AG04450 (cell line): ENCODE measurements at places on chromosomes 1 and 21.
A peak's percentile ranks its signal among the peaks of the same experiment; 100 is the strongest.

GRCh38 chr1:214031267-214031650 is 43.5 kb downstream of the PROX1 start:
- DNase-seq, result no peak

GRCh38 chr1:220407191-220407590 is 120.7 kb upstream of the MARK1 start:
- no peak for DNase-seq

DNA sequence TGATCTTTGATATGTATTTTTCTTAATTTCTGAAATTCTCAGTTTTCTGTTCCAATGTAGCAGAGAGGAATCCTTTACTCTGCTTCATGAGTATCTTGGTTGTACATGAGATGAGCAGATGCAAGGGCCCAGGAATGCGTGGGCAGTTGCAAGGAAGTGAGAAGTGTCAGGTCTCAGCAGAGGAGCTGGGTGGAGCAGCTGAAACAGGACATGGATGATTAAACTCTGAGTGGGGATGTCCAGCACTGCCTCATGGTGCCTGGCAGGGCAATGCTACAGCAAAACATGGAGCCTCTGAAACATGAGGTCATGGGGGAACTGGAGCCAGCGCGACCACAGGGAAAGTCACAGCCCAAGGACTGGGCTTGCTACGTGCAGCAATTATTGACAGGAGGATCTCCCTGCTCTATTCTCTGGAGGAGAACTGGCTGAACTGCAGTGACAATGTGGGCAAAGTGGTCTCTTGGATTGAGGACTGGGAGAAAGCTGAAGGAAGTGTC is 48.4 kb downstream of the COLGALT2 start:
- DNase-seq, result peak; percentile 62

DNA sequence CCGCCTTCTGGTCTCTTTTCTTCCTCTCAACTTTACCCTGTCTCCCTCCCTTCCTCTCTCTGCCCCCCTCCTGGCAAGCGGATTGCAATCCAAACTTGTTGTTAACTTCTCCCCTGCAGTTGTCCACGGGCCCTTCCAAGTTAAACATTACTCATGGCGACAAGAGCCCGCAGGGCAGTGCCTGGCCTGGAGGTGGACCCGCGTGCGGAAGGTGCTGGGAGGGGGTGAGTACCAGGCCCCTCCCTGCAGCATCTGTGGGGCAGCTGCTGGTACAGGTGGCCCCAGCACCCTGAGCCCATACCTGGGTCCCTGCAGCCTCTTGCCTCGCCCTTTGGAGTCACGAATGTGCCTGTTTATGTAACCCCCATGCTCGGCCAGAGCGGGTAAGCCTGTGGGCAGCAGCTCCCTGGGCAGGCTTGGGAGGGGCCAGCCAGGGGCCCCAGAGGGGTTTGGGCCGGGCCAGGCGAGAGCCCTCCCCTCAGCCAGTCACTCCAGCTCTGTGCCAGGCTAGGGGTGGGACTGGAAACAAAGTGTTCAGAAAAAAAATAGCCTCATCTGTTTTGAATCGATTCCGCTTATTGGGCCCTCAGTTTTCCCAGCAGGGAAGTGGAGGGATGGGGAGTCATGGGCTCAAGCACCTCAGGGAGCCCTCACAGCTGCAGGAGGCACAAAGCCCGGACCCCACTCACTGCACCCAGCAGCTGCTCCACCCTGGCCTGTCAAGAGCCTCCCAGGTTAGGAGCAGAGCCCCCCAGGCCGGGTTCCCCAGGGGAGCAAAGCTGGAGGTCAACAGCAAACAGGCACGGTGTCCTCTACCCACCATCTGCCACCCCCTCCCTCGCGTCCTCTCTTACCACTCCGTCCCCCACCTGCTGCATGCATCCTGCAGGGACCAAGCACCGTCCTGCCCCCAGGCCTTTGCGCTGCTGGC is 14.0 kb upstream of the FAAP20 start:
- DNase-seq, result no peak

DNA sequence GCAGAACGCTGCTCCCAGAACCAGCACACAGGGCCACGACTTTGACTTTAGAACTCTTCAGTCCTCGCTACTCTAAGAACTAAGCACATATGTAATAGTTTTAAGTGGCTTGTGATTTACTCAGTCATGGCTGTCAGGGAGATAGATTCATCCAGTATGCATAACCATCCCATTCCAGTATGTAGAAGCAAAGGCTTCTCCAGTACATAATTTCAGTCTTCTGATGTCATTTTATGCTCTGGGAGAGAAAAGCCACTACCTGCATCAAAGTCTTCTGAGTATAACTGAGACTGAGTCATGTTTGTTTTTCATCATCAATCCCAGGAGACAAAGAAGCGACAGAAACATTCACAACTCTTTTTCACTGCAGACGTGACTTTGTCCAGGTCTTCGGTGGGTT is 885.7 kb downstream of the PLA2G4A start:
- DNase-seq, result no peak

DNA sequence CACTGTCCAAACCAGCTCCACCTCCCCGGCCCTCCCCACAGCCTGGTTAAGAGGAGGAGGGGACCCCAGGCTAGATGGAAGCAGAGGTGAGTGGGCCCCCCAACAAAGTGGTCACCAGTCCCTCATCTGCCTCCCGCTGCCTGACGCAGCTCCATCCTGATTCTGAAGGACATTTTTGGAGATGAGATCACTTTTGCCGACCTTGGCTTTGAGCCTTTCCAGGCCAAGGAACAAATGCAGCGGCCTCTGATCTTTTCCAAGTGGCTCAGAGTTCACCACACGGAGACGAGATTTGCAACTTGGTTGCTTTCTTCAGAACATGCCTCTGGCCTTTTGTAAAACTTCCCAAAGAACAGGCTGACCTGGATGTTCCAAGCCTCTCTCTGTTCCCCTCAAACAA is 223.1 kb downstream of the NPHP4 start:
- no peak for DNase-seq

GRCh38 chr1:65077369-65077768 is 70.6 kb upstream of the AK4 start:
- no peak for DNase-seq

DNA sequence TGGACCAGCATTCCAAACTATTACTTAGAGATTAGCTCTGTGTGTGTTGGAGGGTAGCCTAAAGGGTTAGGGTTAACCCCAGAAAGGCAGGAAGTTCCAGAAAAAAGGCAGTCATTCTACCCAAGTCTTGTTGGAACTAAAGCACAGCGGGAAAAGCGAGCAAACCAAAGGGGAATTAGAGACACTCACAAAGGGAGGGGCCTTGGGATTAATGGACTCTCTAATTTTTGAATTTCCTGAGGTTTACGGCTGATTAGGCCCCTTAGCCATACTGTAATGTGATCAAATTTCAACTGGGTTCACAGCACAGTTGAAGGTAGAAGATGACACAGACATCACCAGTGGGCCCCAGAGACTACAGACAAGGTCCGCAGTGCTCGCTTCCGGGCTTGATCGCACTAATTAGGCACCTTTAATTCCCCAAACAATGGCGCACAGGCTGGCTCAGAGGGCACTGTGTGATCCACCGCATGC is 28.3 kb downstream of the CAPZB start:
- DNase-seq, result no peak

DNA sequence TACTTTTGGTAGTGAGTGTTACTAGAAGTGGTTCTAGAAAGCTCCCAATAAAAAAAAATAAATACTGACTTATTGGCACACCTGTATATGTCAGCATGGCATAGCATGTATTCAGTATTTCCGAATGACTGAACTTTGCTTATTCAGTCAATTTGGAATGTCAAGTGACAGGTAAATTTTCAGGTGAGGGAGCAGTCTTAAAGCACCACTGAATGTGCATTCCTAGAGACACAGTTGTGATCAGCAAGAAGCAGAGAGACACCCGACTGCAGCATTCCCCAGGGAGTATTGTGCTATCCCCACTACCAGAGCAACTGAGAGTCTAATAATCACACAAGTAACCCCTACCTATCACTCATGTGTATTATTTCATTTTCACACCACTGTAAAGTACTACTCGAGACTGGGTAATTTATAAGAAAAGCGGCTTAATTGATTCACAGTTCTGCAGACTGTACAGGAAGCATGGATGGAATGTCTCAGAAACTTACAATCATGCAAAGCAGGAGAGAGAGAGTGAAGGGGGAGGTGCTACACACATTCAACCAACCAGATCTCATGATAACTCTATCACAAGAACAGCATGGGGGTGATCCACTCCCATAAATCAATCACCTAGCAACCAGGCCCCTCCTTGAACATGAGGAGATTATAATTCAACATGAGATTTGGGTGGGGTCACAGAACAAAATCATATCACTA is 201.5 kb downstream of the TBX15 start:
- no peak for DNase-seq

DNA sequence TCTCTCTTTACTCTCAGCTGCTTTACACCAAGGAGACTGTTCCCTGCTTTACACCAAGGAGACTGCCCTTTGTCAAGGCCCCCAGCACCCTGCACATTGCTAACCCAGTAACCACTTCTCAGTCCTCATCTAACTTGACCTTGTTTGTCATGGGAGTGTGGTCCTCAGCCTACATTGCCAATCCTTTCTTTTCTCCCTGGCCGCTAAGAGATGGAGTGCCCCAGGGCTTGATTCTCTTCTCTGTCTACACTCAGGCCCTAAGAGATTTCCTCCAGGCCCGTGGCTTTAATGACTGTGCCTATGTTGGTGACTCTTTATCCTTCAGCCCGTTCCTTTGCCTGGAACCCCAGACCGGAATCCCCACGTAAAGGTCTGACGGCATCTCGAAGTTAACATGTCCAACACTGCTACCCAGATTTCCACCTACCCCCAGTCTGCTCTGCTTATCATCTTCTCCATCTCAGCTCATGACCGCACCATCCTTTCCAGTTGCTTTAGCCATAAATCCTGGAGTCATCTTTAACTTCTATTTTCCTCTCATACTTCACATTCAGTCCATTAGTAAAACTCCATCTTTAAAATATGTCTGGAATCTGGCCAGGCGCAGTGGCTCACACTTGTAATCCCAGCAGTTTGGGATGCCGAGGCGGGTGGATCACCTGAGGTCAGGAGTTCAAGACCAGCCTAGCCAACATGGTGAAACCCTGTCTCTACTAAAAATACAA is 9.5 kb upstream of the SEMA4A start:
- no peak for DNase-seq

DNA sequence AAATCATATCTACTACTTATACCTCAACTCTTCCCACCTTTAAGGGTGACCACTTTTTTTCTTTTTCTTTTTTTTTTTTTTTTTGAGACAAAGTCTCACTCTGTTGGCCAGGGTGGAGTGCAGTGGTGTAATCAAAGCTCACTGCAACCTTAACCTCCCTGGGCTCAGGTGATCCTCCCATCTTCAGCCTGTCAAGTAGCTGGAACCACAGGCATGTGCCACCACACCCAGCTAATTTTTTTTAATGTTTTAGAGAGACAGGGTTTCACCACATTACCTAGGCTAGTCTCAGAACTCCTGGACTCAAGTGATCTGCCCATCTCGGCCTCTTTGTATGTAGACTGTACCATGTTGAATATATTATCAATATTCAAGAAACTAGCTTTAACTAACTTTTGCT is 39.4 kb downstream of the NRDC start:
- DNase-seq, result no peak

- no peak for DNase-seq
These were observed 29.0 kb upstream of the LGALS8 start for GRCh38 chr1:236494586-236495466.

GRCh38 chr1:247530785-247531184 is 5.5 kb downstream of the OR2C3 start:
- no peak for DNase-seq

DNA sequence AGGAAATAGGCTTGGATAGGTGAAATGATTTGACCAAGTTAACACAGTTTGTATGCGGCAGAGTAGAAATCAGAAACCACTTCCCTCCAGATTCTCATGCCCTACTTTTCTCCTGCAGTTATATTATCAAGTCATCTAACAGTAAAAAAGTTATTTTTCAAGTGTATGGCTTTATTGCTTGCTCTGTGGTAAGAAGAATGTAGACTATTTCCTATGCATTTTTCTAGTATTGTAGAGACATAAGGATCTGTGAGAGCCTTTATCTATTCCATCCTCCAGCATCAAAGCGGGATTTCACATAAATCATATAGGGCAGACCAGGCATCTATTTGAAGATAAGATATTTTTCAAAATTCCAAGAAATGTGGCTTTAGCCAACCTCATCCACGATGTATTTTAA is 208.5 kb downstream of the TTLL7 start:
- DNase-seq, result no peak

DNA sequence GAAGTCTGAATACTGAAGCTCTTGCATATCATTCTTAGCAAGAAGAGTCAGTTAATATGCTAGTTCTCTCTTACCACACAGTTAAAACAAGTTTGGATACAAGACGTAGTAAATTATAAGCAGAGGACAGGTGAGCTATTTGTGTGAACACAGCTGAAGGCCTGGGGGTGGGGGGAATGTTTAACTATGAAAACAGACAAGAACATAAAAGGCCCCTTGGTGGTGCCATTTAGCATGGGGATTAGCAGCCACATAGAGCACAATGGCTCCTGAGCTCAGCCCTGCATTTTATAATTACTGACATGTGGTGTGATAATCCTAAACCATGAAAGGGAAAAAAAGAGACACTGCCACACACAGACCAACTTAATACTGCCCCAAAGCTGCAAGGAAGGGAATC is 94.8 kb downstream of the TGFBR3 start:
- DNase-seq, result no peak

DNA sequence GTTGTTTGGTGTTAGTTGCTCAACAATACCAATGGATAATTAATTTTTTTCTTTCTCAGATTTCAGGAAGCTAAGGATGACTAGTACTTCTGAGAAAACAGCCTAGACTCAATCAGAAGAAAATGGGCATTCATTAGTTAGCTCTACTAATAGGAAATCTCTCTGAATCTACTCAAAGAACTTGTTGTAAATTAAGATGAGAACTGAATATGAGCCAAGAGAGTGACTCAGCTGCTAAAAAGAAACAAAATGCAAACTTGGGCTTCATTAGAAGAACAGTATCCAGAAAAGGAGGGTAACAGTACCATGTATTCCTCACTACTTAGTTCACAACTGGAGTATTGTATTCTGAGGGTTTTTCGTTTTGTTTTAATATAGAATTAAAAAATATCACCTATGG is 12.5 kb downstream of the FOXJ3 start:
- DNase-seq, result no peak

- DNase-seq, result no peak
These were observed 630.0 kb downstream of the LMO4 start for GRCh38 chr1:87958716-87959115.

- DNase-seq, result no peak
These were observed 146.9 kb downstream of the MIS18A start for GRCh38 chr21:32131960-32132359.
